LNCaP clone FGC (cell line): ENCODE measurements at places on chromosomes 3 and 15.

DNA sequence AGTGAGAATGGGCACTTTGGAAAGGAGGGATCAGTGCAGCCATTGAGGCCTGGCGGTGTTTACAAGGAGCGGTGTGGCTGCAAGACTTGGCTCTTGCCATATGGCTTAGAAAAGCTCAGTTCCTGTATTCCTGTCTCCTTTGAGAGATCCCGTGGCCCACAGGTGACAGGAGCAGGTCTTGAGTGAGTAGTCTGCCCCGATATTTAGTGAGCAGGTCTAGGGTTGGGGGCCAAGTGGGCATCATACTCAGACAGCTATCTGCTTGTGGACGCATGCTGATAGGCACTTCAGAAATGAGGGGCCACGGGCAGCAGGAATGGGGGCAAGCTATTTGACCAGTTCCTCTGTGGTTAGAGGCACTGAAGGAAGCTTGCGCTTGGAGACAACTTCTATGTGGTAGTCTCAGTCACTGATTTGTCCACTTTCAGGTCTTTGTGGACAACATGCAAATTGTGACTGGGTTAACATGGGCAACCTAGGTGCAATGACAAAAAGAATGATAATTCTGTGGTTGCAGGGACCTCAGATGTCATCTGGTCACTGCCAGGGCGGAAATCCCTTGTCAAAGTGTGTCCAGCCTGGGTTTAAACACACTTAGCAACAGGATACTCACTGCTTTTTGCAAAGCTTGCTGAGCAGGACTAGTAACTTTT is 1.1 kb downstream of the TMED3 start:
- DNase-seq = no peak

DNA sequence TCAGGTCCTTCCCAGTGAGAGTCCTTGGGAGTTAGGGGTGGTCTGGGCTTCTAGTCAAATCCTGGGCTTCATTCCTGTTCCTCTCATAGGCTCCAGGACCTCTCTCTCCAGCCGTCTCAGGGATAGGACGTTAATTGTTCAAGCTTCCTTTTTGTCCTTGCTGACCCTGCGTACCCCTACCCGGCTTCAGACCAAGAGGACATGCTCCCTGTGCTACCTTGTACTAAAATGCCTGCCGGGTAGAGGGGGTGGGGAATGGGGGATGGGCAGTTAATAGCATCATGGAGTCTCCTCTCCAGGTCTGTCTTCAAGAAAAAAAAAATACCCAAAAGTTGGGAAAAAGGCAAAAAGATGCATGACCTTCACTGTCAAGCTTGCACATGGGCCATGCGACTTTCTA is 36.5 kb upstream of the GALNT15 start:
- no peak for DNase-seq

- no peak for DNase-seq
Measured at GRCh38 chr15:36449662-36450145, 129.7 kb upstream of the CDIN1 start.

- no peak for DNase-seq
Measured at GRCh38 chr3:25527801-25528200, 99.7 kb downstream of the RARB start.

- no peak for DNase-seq
Measured at GRCh38 chr3:9201266-9201665, 48.2 kb downstream of the SRGAP3 start.

DNA sequence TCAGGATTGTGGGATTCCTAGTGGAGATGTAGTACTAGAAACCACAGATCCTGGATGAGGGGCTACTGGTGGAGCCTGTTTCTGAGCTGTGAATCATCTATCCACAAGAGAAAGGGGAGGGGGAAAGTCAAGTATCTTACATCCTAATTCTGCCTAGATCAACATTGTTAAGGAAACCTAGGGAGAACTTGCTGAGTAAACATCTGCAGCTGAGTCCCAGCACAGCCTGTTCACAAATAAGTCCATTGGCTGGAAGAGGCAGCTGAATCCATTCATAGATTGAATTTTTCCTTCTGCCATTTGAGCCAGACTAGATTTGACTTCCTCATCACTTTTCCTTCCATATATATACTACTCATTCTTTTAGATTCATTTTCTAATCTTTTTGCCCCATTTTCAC is 460.5 kb downstream of the TUSC7 start:
- peak; percentile 62 for DNase-seq

GRCh38 chr3:8485141-8485870 is 16.3 kb upstream of the LMCD1 start:
- no peak for DNase-seq

GRCh38 chr3:29655015-29655747 is 374.3 kb downstream of the RBMS3 start:
- no peak for DNase-seq

DNA sequence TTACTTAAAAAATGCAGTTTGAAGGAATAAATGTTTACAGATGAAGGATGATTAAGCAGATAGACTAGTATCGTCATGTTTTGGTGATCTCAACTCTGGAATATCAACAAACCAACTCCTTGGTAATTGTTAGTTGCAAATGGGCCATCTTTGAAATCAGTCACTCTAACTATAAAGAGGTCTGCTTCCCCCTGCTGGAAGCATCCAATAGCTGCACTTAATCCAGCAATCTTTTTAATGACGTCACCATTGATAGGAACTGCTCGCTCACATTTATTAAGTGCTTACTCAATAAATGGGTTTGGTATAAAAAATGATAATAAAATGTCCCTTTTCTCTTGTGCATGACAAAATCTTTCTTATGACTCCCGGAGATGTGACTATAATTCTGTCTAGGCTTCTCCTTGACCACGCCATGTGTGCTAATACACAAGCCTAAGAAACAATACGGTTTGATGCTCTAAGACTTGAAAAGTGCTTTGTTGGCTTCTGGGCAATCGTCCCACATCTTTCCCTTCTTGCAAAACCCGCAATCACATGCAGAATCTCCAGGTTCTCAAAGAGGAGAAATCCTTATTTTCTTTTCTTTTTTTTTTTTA is 227.6 kb upstream of the POU1F1 start:
- peak; percentile 59 for DNase-seq

DNA sequence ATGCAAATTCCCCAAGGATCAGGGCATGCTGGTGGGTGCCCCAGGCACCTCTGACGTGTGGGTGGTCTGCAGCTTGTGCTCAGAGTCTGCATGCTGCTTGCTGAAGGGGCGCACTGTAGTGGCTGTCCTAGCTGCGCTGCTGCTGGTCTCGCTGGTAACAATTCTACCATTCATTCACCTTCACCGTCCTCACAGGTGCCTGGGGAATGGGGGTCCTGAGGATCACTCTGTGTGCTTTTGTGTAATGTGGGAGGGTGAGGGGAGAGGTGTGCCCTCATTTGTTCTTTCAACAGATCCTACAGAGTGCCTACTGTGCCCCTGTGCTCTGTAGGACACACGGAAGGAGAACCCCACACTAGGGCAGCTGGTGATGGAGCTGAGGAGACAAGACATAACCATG is 2.1 kb upstream of the ITGA11 start:
- no peak for DNase-seq

DNA sequence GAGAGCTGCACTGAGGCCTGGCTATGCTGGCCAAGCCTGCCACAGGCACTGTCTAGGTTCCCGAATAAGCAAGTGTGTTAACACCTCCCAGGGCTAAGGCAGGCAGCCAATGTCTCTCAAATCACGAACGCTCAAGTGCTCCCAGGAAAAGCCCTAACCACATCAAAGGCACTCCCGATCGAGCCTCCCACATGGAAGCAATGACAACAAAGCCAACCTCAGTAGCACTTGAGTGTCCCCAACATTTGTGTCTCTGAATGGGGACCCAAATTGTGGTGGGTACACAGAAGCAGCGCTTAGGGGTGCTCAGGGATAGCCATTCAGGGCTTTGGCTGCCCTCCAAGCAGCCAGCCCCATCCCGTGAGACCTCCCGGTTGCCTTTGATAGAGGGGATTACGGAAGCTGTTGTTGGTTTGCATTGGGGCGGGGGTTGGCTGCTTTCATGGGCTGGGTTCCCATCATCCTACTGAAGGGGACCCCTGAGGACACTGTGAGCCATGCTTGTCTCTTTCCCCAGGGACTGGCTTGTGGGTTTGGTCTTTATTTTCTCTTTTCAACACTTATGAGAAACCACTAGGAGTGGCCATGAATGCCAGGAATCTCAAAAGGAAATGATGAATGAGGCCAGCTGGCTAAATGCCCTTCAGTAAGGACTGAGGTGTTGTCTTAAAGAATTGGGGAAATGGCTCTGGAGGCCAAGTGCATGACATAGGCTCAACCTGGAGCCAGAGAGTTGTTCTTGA is 234.1 kb upstream of the FEZF2 start:
- no peak for DNase-seq

GRCh38 chr3:66335671-66336070 is 114.9 kb downstream of the SLC25A26 start:
- no peak for DNase-seq

- DNase-seq = no peak
Measured at GRCh38 chr3:112459750-112460149, 39.5 kb downstream of the BTLA start.

- DNase-seq = peak; percentile 22
Measured at GRCh38 chr15:72203507-72203837, 5.9 kb upstream of the GRAMD2A start.

GRCh38 chr3:153180860-153181372 is 18.9 kb downstream of the RAP2B start:
- DNase-seq = no peak

GRCh38 chr15:60960517-60960916 is 268.6 kb downstream of the RORA start:
- DNase-seq = no peak

DNA sequence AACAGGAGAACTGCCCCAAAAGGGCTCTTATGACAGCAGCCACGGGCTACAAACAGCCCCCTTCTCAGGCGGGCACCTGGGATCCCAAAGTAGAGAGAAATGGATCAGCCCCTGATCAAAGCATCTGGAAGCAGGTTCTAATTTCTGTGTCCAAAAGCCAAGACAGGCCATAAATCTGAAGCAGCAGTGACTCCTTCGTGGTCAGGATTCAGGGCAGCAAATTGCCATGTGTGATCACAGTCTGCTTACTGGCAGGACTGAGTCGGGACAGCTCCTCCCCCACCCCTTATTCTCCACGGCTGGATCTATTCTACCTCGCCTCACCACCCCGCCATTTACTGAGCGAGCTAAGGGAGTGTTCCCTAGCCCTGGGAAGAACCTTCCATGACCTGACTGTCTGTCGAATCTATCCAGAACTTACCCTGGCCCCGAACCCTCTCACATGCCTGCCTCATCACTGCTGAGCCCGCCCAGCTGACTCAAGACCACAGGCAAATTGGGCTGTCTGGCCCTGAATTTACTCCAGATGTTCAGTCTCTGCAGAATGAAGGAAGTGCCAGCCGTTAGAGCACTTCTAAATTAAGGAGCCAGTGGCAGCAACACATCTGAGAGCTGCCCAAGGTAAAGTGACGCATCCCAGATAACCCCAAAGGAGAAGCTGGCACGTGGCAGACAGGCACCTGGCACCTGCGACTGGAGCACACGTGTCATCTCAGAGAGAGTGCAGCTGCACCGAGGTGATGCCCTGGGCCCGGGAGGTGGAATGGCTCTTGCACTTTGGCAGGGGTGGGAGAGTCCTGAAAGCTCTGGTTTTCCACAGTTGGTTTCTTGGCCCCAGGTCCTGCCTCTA is 1.3 kb downstream of the LRRC15 start:
- DNase-seq = no peak

DNA sequence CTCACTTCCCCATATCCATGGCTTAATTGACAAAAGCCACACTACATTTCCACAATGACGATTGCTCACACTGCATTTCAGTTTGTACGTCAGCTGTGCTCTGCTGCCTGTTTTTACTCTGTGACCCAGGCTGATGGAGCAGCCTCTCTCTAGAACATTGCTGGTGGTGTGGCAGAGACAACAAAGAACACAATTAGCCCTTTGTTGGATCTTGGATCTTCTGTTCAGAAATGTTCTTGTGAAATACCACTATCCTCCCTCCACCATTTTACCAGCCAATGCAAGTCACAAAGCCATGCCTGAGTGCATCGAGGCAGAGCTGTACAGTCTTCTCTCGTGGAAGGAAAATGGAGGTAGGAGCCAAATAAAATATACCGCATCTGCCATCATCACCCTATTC is 56.9 kb upstream of the TBC1D5 start:
- no peak for DNase-seq

DNA sequence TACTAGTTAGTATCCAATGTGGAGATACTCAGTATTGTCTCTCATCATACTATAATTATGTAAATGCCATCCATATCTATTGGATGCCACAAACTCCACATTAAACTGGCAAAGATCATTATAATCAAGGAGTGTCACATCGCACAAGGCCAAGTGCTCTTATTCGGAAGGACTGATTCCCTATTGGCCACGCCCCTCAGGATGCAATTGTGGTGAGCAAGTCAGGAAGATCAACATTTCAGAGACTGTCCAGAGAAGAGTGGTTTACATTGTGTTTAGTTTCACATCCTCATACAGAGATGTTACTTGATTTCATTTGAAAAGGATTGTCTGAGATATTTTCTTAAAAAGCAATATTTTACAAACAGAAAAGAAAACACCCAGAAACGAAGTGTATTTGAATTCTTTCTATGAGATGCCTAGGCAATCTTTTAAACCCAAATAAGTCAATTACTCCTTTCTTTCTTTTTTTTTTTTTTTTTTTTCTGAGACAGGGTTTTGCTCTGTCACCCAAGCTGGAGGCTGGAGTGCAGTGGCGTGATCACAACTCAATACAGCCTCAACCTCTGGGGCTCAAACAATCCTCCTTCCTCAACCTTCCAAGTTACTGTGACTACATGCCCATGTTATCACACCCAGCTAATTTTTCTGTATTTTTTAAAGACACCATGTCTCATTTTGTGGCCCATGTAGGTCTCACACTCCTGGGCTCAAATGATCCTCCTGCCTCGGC is 369.1 kb downstream of the RBMS3 start:
- no peak for DNase-seq

DNA sequence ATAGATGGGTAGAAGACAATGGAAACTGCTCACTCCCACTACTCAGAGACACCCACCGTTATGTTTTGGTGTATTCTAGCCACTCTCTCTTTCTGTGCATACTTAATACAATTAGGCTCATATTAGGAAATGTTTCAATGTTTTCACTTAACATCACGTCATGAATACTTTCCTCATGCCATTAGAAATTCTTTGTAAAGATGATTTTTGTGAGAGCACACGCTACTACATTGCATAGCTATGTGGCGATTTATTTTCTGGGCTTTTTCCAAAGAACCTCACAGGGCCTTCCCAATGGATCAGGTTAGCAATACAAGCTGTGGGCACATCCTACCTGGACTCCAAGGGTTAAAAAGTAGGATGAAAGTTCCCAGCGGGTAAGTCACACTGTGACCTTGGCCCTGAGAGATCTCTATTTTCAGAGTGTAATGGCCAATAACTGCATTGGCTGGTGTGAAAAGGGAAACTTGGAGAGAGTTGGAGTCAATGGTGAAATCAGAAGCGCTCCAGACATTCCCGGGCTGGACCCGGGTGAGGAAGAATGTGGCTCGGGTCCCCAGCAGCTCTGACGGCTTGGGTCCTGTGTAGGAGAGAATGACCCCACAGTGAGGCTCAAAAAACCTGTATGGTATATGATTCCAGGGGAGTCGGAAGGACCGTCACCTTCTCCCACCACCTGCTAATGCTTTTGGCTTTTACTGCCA is 25.8 kb upstream of the TGM5 start:
- DNase-seq = no peak

- no peak for DNase-seq
Measured at GRCh38 chr3:99504258-99504657, 134.1 kb upstream of the COL8A1 start.
